ENCODE measurements at places on chromosomes 5 and 9.

DNA sequence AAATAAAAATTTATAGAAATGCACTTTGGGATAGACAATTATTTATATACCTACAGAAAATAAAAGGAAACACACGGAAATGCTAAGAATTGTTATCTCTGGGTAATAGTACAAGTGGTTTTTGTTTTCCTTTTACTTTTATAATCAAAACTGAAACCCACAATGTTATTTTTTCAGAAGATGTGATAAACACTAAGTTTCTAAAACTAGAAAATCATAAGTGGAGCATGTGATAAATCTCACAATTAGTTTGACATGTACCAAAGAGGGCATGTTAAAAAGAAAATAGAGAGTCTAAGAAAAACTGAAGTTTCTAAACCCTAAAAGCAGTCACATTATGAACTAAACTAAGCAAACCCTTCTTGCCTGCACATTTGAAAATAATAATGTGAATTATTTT lies 61.1 kb downstream of the OXCT1 start:
- DNase-seq: no peak

GRCh38 chr5:58019614-58020013 lies 440.3 kb downstream of the PLK2 start:
- no peak for DNase-seq

DNA sequence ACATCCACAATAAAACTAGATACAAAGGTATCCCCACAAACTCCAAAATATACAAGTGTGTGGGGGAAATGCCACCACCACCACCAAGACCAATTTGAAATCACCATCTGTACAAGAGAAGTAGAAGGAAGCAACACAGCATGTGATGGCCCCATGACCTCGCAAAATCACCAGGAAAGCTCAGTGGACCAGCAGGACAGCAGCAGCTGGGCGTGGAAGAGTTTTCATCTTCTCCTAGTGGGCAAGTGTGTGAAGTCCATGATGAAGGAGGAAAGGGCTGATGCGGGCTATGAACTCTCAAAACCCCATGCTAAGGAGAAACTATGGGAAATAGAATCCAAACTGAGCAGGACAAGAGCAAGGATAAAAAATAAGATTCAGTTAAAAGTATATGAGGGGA lies 58.1 kb downstream of the GOLPH3 start:
- no peak for DNase-seq

GRCh38 chr9:111258209-111258874 lies 71.7 kb downstream of the OR2K2 start:
- DNase-seq: no peak

- no peak for DNase-seq
Observed at GRCh38 chr5:139495638-139496435, 13.3 kb upstream of the STING1 start.

DNA sequence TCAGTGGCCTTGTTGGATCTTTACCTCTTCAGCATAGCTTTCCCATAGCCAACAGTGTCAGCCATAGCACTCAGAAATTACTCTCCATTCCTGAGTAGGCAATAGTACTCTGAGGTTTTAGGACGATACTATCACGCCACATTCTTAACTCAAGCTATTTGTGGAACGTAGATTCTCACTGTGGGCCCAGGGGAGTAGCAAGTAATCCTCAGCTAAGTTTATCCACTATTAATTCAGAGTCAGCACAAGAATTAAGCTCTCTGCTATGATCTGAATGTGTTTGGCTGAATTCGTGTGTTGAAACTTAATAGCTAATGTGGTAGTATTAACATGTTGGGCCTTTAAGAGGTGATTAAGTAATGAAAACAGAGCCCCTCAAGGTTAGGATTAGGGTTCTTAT lies 858.8 kb upstream of the NUDT12 start:
- DNase-seq: no peak

GRCh38 chr5:142600611-142601358 lies 85.1 kb downstream of the FGF1 start:
- no peak for DNase-seq

DNA sequence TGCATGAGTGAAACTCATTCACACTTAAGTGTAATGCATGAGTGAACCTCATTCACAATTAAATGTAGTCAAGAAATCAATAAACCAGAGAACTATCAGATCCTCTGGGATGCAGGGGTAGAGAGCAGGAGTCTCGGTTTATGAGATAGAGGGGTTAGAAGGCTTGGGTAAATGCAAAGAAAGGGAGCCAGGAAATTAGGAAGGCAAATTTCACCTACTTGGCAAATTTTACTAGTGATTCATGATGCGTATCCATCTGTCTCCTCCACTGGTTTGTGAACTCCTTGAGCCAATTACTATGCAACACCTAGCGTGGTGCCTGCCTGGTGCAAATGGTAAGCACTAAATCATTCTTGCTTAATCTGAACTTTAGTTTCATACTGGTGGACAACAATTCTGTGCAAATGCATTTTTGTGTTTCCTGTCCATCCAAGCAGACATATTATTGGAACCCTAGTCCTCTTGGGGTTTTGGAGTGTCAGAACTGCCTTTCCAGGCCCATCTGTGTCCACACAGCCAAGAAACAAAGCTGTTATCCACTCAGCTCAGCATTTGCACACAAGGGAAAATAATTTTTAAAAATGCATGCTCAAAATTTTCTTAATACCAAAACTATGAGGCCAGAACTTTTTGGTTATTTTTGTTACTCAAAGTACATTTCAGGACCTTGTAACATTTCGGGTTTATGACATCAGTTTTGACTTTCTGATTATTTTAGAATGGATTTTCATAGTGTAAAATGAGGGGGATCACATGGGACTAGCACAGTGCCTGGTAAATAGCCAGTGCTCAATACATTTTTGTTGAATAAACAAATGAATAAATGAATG lies 5.2 kb downstream of the HAPLN1 start:
- no peak for DNase-seq

DNA sequence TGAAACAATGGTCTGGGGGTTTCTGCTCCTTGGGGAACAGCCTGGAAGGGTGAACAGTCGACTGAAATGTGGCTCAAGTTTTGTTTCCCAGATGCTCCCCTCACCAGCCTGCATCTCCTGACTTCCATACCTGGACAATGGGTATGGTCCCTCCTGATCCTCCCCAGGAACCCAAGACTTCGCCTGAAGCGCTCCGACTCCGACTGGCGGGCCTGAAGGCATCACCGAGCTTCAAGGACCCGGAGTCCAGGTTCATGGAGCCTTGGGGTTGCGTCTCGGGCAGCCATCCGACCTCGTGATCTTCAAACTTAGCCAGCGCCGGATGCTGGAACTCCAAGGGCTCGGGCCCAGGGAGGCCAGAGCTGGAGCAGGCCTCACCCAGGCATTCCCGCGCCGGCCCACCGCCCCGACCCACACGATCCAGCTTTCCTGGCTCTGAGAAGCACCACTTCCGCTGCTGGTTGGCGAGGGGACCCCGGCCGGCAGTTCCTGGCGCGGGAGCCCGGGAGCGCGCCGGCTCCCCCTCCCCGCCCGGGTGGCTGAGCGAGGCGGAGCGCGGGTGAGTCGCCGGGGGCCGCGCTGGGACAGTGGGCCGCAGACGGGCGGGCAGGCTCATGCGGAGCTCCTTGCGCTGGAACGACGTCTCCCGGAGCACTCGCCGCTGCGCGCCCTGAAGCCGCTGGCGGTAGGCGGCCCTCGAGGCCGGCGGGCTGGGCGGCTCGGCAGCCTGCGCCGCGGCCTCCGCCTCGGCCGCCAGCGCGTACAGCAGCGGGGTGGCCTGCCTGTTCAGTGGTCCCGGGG lies 5.2 kb downstream of the SHROOM1 start:
- DNase-seq: no peak

GRCh38 chr9:77981332-77981731 lies 50.3 kb downstream of the GNAQ start:
- no peak for DNase-seq

DNA sequence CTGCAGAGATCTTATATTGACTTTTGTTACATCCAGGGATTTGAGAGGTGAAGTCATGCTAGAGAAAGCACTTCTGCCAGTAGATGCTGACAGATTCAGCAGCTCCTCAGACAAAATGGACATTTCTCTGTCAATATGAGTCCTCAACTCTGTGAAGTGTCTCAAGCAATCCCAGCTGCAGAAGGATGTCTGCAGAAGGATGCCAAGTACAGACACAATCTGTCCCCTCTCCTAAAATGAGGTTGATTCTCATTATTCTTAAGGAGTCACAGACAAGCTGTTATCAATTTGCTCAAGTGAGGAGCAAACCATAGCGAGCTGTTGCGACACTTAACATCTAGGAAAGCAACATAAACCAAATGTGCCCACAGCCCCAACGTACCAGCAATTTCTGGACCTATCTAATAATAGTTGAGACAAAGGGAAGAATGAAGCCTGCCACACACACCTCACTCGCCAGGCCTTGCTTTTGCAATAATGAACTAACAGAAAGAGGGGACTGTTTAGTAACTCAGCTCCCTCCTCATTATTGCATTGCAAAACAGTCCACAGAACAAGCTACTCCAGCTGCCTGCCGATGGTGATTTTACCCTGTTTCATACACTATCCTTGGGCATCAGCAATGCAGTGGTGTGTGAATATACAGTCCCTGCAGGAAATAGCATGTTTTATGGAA lies 364.2 kb upstream of the PDE4D start:
- DNase-seq: no peak

DNA sequence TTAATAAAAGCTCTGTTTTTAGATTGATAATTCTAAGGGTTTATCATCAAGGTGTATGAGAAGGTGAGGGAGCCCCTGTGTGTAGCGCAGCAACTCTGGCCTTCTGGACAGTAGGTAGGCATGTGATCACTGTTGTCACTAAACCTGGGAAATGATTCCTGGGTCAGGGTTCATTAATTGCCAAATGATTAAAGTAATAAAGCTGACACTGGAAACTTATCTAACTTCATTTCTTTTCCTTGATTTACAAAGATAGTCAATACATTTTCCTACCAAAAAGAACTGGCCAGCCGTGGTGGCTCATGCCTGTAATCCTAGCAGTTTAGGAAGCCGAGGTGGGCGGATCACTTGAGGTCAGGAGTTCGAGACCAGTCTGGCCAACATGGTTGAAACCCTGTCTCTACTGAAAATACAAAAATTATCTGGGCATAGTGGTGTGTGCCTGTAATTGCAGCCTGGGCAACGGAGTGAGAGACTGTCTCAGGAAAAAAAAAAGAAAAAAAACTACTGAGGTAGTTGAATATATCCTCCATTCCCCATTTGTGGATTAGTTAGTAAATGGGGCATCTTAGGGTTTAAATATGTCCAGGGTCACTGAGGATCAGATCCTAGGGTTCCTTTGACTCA lies 2.4 kb downstream of the EHMT1 start:
- DNase-seq: no peak

GRCh38 chr5:137128012-137128411 lies 371.1 kb downstream of the SPOCK1 start:
- no peak for DNase-seq

GRCh38 chr5:67435032-67435431 lies 238.4 kb upstream of the CD180 start:
- DNase-seq: no peak

- DNase-seq: no peak
Observed at GRCh38 chr5:75028090-75028489, 24.3 kb downstream of the GCNT4 start.

- no peak for DNase-seq
Observed at GRCh38 chr5:145101246-145101645, 733.9 kb downstream of the PRELID2 start.

- DNase-seq: no peak
Observed at GRCh38 chr5:121693864-121694263, 157.8 kb upstream of the FTMT start.

GRCh38 chr5:132370181-132370970 lies 866 bp downstream of the SLC22A5 start:
- DNase-seq: no peak

DNA sequence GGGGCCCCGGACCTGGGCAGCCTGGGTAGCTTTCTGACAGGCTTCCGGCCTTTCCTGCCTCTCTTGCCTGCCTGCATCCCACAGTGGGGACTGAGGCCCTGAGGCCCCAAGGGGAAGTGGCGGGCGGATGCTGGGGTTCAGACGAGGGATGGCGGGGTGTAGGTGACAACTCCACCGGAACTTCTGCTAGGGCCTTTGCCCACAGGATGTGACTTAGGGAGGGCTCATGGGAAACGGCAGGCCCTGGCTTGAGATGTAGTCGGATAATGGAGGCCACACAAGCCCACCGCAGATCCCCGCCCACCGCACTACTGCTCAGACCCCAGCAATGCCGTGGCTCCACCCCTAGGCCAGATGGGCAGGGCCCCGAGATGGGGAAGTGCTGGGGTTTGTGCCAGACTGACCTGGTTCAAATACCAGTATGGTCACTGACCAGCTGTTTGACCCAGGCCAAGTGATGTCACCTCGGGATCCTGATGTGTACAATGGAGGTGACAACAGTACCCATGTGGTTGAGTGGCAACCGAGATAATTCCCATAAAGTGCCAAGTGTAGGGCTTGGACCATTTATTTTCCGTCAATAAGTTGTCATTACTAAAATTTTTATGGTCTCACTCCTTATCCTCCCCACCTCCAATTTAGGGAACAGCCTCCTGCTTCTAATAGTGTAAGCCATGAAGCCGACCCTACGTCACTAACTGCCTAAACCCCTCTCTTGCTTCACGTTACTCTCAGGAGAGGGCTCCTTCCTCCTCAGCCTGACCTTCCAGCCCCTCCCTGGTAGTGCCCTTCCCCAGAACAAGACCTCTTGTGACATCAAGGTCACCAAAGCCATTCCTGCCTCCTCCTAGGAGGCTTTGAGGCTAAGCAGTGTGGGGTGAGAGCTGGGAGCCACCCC lies 2.5 kb upstream of the CDK9 start:
- DNase-seq: no peak

- DNase-seq: no peak
Observed at GRCh38 chr9:109941771-109942170, 161.8 kb downstream of the PALM2AKAP2 start.

GRCh38 chr9:80504601-80505230 lies 933.0 kb downstream of the TLE4 start:
- no peak for DNase-seq

DNA sequence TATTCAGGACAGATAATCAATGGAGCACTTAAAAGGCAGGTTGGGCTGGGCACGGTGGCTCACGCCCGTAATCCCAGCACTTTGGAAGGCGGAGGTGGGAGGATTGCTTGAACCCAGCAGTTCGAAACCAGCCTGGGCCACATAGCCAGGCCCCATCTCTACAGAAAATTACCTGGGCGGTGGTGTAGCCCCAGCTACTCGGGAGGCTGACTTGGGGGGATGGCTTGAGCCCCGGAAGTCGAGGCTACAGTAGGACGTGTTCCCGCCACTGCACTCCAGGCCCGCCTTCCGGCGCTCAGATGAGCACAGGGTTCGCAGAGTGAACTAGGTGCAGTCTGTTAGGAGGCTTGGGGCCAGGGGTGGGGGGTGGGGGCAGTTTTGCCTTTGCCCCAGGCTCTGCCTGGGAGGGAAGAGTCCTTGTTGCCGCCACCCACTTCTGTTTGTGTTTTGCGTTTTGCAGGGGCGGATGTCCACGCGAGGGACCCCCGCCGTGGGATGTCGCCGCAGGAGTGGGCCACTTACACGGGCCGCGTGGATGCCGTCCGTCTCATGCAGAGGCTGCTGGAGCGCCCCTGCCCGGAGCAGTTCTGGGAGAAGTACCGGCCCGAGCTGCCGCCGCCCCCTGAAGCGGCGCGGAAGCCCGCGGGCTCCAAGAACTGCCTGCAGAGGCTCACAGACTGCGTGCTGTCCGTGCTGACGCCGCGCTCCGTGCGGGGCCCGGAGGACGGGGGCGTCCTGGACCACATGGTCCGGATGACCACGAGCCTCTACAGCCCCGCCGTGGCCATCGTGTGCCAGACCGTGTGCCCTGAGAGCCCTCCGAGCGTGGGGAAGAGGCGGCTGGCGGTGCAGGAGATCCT lies 85.2 kb downstream of the ANKRD33B start:
- DNase-seq: no peak

Data from NCI-H1436 treated with DMSO at 0.1 percent for 48 hours (cell line).